ENCODE measurements at places on chromosomes 3 and 15. TPM values are rescaled to one million over a fixed set of nuclear protein-coding genes. Genes with fewer than 3 reads are reported as not detected.

DNA sequence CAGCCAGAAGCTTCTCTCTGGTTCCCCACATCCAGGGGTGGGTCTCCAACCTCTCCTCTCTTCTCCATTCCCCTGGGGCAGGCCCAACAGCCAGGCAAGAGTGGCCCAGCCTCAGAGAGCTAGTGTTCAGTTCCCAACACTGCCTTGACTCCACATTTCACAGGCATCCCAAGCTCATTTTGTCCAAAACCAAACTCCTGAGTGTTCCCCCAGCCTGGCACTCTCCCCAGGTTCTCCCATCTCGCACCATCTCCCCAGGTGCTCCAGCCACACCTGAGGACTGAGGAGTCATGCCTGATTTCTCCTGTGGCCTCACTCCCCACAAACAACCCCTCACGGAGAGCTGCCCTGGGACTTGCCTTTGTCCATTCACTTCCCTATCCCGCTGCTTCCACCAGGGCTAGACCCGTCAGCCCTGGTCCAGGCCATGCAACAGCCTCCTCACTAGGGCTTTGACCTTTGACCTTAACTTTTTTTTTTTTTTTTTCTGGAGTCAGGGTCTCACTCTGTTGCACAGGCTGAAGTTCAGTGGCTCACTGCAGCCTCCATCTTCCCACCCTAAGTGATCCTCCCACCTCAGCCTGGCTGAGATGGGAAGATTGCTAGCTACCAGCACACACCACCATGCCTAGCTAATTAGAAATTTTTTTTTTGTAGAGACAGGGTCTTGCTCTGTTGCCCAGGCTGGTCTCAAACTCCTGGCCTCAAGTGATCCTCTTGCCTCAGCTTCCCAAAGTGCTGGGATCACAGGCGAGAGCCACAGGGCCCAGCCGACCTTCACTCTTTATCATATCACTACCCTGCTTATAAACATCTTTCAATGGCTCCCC, 3.9 kb upstream of the CSK start:
- DNase-seq, result no peak

DNA sequence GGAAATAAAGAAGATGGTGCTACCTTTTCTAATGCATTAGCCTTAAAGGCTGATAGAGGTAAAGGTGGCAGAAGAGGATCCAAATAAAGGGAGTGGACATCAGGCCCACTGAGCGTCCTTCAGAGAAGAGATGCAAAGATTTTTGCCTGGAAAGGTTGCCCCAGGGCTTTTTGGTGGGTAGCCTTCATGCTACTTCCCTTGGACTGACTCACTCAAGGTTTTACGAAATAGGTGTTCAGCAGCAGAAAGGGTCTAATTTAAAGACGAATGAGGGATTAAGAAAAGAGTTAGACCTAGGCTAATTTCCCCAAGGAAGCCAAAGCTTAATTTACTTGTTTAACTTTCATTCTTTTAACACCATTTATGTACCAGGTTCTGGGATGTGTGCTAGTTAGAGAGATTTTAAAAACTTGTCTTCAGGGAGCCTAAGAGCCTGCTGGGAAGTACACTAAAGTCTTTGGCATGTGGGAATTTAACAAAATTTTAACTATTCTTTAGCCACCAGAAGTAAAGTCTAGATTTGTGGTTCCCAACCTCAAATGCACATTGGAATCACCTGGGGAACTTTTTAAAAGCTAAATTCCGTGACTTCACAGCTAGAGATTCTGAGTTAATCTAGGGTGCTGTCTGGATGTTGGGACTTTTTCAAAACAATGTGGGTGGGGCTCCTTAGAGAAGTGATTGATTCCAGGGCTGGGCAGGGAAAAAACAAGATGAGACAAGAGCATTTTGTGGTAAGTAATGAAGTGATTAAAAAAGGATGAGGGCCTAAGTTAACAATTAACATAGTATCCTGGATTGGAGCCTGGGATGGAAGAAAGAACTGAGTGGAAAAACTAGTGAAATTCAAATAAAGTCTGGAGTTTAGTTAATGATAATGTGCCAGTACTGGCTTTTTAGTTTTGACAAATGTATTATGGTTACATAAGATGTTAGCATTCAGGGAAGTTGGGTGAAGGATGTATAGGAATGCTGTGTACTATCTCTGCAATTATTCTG, 3.4 kb downstream of the IL20RB start:
- no peak for DNase-seq

DNA sequence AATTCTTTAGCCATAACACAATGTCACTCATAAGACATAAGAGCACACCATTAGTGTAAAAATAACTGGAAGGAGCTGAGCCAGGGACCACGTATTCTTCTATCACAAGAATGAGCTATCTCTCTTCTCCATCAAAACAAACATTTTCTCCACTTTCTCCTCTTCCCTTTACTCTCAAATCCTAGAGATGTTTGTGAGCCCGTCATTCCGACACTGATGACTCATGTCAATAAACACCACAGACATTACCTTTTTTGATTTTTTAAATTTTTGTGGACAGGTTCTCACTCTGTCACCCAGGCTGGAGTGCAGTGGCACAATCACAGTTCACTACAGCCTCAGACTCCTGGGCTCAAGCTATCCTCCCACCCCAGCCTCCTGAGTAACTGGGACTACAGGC, 86.6 kb downstream of the MEX3B start:
- no peak for DNase-seq

CAND2 gene
- 76.2 TPM for total RNA-seq

Measured in left ventricle myocardium inferior (tissue), 1 donor.